ENCODE measurements at places on chromosomes 4 and X.

GRCh38 chr4:67714955-67715354 lies 14.0 kb upstream of the UBA6 start:
- H3K4me1 ChIP-seq = peaks cover 18% of the 10 kb centered on the region
- no peak for DNase-seq
- H3K4me3 ChIP-seq = no peak overlapping the region
- no peaks in the 10 kb centered on the region for H3K27me3 ChIP-seq

DNA sequence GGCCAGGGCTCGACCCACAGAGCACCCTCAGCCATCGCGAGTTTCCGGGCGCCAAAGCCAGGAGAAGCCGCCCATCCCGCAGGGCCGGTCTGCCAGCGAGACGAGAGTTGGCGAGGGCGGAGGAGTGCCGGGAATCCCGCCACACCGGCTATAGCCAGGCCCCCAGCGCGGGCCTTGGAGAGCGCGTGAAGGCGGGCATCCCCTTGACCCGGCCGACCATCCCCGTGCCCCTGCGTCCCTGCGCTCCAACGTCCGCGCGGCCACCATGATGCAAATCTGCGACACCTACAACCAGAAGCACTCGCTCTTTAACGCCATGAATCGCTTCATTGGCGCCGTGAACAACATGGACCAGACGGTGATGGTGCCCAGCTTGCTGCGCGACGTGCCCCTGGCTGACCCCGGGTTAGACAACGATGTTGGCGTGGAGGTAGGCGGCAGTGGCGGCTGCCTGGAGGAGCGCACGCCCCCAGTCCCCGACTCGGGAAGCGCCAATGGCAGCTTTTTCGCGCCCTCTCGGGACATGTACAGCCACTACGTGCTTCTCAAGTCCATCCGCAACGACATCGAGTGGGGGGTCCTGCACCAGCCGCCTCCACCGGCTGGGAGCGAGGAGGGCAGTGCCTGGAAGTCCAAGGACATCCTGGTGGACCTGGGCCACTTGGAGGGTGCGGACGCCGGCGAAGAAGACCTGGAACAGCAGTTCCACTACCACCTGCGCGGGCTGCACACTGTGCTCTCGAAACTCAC lies 3.6 kb downstream of the MID1IP1 start:
- H3K27me3 ChIP-seq = no peaks in the 10 kb centered on the region
- peaks cover 43% of the 10 kb centered on the region for H3K36me3 ChIP-seq
- H3K4me3 ChIP-seq = peak overlapping the region; percentile 94
- peak overlapping the region; percentile 97 for H3K27ac ChIP-seq
- DNase-seq = peak; percentile 39
- peaks cover 29% of the 10 kb centered on the region for H3K4me1 ChIP-seq

- no peak overlapping the region for H3K27ac ChIP-seq
- no peak overlapping the region for H3K4me3 ChIP-seq
- H3K4me1 ChIP-seq = no peaks in the 10 kb centered on the region
- peaks cover 26% of the 10 kb centered on the region for H3K27me3 ChIP-seq
These were observed 133.3 kb upstream of the ZIC3 start for GRCh38 chrX:137432609-137433008.

DNA sequence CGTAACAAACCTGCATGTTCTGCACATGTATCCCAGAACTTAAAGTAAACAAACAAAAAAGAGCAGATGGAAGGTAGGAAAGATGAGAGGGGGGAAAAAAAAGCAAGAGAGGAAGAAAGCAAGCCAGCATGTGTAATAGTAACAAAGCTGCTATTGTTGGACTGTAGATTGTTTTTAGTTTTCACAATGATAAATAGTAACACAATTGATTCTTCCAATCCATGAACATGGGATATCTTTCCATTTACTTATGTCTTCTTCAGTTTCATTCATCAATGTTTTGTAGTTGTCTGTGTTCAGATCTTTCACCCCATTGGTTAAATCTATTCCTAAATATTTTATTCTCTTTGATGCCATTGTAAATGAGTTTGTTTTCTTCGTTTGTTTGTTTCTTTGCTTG lies 85.0 kb upstream of the TBC1D9 start:
- no peak for DNase-seq
- H3K36me3 ChIP-seq = no peaks in the 10 kb centered on the region
- no peak overlapping the region for H3K4me3 ChIP-seq

DNA sequence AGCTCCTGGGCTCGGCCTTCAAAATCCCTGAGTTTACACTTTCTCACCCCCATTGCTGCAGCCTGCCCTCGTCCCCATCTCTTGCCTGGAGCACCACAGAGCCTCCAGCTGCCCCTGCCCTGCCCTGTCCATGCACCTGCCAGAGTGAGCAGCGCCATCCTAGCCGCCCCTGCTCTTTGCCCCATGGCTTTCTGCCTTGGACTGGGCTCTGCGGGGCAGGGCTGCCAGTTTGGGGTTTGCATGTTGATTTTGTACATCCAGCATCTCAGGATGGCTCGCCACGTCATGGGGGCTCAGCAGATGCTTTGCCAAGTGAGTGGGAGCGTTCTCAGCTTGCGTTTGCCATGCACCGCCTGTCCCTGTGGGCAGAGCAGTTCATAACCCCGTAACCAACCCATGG lies 67.1 kb upstream of the HGFAC start:
- peaks cover 21% of the 10 kb centered on the region for H3K4me1 ChIP-seq
- peaks cover 28% of the 10 kb centered on the region for H3K27me3 ChIP-seq
- H3K36me3 ChIP-seq = no peaks in the 10 kb centered on the region
- H3K27ac ChIP-seq = no peak overlapping the region
- H3K4me3 ChIP-seq = no peak overlapping the region

DNA sequence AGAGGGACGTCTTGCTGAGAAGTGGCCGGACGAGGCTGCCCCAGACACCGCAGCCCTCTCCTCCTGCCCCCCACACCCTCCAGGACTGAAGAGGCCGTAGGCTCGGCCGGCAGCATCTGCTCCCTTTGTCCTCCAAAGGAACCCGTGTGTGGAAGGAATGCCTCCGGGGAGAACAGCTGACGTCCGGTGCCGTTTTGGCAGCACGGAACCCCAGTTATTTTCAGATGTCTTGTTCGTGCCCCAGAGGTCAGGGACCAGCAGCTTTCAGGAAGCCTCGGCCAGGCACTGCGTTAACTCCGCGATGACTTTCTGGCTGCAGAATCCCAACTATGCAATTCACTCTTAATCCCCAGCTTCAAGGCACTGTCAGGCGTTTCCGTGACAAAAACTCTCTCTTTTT lies 10.9 kb upstream of the PPP2R3B start:
- H3K36me3 ChIP-seq = no peaks in the 10 kb centered on the region
- no peak for DNase-seq
- H3K27ac ChIP-seq = no peak overlapping the region
- H3K27me3 ChIP-seq = no peaks in the 10 kb centered on the region
- no peaks in the 10 kb centered on the region for H3K4me1 ChIP-seq
- H3K4me3 ChIP-seq = no peak overlapping the region

GRCh38 chr4:40199179-40199670 lies 2.4 kb downstream of the RHOH start:
- peak overlapping the region; percentile 93 for H3K4me3 ChIP-seq
- peaks cover 37% of the 10 kb centered on the region for H3K4me1 ChIP-seq
- DNase-seq = peak; percentile 55

GRCh38 chrX:45758738-45759397 lies 558.2 kb upstream of the DIPK2B start:
- H3K36me3 ChIP-seq = peaks cover 61% of the 10 kb centered on the region
- H3K4me1 ChIP-seq = peaks cover 73% of the 10 kb centered on the region
- DNase-seq = peak; percentile 64
- peak overlapping the region; percentile 93 for H3K27ac ChIP-seq
- H3K27me3 ChIP-seq = no peaks in the 10 kb centered on the region
- H3K4me3 ChIP-seq = peak overlapping the region; percentile 79

- no peaks in the 10 kb centered on the region for H3K27me3 ChIP-seq
- no peak for DNase-seq
- no peak overlapping the region for H3K27ac ChIP-seq
These were observed 202.7 kb downstream of the GBA3 start for GRCh38 chr4:22895482-22895881.

DNA sequence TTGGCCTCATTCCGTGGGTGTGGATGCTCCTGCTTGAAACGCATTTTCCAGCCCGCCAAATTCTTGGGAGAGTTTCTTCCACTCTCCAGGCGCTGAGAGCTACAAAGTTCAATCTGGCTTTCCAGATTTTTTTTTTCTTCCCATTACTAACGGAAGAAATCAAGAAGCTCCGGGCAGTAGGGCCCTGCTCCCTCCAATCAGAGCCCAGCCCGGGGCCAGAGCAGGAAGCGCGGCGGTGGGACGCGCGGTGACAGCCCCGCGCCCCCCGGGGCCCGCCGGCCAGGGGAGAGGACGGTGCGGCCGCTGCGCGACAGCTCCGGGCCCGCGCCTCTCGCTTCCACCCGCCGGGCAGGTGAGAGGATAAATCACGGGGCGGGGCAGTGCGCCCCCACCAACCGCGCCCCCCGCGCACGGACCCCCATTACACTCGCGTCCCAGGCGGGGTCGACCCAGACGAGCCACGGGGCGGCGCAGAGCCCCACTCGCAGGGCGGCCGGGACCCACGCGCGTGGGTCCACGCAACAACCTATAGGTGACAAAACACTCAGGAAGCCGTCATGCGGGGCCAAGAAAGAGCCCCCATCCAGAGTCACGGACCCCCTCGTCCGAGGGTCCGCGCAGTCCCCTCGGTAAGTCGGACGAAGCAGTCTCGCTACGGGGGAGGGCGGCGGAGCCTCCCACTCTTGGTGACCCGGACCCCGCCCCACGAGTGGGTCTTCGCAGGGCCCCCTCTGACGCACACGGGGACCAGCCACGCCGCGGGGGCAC lies 868 bp downstream of the AFAP1 start:
- H3K4me3 ChIP-seq = peak overlapping the region; percentile 74
- peaks cover 4% of the 10 kb centered on the region for H3K36me3 ChIP-seq
- H3K4me1 ChIP-seq = peaks cover 20% of the 10 kb centered on the region
- H3K27ac ChIP-seq = peak overlapping the region; percentile 49

DNA sequence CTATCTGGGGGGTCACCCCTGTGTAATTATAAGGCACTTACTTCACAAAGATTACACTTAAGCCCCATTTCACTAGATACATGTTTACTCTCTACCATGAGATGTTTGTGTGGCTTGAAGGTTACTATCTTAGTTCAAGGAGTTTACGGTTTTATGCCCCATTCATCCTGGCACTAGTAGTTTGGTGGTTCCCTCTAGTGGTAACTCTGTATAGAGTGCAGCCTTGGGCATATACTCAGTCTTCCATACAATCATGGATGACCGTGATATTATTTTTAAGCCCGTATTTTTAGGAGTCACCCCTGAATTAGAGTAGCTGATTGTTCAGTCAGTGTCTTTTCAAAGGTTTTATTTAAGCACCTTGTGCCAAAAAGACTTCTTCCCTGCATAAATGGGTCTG lies 109.9 kb upstream of the FAM47C start:
- H3K36me3 ChIP-seq = no peaks in the 10 kb centered on the region
- no peaks in the 10 kb centered on the region for H3K27me3 ChIP-seq
- H3K4me3 ChIP-seq = no peak overlapping the region
- H3K27ac ChIP-seq = no peak overlapping the region
- no peaks in the 10 kb centered on the region for H3K4me1 ChIP-seq

DNA sequence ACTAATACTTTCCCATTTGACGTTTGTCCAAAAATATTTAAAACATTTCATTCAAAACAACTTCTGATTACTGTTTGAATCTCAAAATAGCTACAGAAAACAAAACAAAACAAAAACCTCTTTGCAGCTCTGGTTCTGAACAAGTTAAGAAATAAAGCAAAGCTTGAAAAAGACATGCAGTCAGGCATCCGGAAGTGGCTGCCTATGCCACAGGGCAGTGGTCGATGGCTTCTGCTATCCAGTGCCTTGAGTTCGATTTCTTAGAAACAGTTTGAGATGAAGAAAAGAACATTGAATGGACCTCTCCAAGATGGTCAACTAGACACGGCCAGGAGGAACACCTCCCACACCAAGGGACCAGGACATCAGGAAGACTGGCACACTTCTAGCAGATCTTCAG lies 125.3 kb downstream of the SCFD2 start:
- H3K27me3 ChIP-seq = no peaks in the 10 kb centered on the region
- H3K4me1 ChIP-seq = no peaks in the 10 kb centered on the region
- no peak overlapping the region for H3K27ac ChIP-seq
- no peak for DNase-seq
- no peak overlapping the region for H3K4me3 ChIP-seq
- H3K36me3 ChIP-seq = peaks cover 15% of the 10 kb centered on the region

- H3K4me3 ChIP-seq = no peak overlapping the region
- no peaks in the 10 kb centered on the region for H3K36me3 ChIP-seq
- no peak overlapping the region for H3K27ac ChIP-seq
- H3K4me1 ChIP-seq = no peaks in the 10 kb centered on the region
- H3K27me3 ChIP-seq = peaks cover 2% of the 10 kb centered on the region
These were observed 455.5 kb downstream of the STIM2 start for GRCh38 chr4:27316176-27316575.

DNA sequence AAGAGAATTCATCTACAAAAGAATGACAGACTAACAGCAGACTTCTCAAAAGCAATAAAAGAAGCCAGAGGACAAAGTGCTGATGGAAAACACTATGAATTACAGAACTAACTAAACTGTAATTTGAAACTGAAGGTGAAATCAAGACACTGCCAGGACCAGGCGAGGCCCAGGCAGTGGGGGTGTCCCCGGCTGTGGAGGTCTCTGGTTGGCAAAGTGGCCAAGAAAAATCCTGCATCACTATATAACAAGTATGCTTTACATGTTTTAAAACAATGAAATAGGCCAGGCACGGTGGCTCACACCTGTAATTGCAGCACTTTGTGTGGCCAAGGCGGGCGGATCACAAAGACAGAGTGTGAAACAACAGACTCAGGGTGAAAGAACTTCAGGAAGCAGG lies 32.9 kb downstream of the CHM start:
- H3K27ac ChIP-seq = no peak overlapping the region
- DNase-seq = no peak

- no peak for DNase-seq
- H3K27ac ChIP-seq = no peak overlapping the region
- H3K27me3 ChIP-seq = peaks cover 8% of the 10 kb centered on the region
- no peaks in the 10 kb centered on the region for H3K4me1 ChIP-seq
- no peaks in the 10 kb centered on the region for H3K36me3 ChIP-seq
- H3K4me3 ChIP-seq = no peak overlapping the region
These were observed 2.8 kb upstream of the IL21 start for GRCh38 chr4:122623637-122624166.

DNA sequence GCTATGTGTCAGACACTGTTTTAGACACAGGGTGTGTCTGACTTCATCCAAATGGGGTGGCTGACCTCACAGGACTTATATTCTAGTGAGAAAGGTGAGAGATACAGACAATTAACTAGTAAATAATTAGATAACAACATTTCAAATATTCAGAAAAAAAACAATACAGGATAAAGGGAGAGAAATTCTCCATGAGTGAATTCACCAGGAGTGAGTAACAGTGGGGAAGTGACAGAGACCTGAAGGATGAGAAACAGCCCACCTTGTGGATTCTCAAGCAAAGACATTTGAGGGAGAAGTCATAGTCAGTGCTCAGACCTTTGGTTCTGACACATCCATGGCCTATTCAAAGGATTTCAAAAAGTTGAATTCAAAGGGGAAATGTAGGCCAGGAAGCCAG lies 627.9 kb downstream of the IQCM start:
- H3K27ac ChIP-seq = no peak overlapping the region
- no peaks in the 10 kb centered on the region for H3K27me3 ChIP-seq
- no peaks in the 10 kb centered on the region for H3K4me1 ChIP-seq
- H3K36me3 ChIP-seq = no peaks in the 10 kb centered on the region

- peak; percentile 28 for DNase-seq
- no peaks in the 10 kb centered on the region for H3K27me3 ChIP-seq
- H3K36me3 ChIP-seq = no peaks in the 10 kb centered on the region
- H3K4me3 ChIP-seq = peak within 1 kb of the TSS; percentile 84
These were observed at the start of gene GPRASP1 for GRCh38 chrX:102651242-102652011. TSS of gene GPRASP1 (plus strand) at chrX:102651483. CDS start at chrX:102653914, 2,431 bp downstream.
